Activated naive CD4-positive, alpha-beta T cell (primary cell): ENCODE measurements at places on chromosomes 1 and 21.

DNA sequence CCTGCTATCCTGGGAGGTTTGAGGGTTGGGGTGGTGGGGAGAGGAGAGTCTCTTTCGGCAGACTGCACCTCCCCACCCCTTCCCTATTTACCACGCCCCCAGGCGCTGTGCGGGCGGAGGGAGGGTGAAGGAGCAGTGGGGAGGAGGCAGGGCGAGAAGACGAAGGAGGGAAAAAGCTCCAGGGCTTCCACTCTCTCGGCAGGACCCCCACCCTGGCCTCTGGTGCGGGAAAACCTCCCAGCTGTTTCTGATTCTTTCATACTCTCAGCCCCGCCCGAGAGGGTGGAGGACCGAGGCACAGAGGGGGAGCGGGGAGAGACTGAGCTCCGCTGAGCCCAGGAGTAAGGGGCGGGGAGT, 866 bp upstream of the WNT2B start:
- DNase-seq, result no peak

DNA sequence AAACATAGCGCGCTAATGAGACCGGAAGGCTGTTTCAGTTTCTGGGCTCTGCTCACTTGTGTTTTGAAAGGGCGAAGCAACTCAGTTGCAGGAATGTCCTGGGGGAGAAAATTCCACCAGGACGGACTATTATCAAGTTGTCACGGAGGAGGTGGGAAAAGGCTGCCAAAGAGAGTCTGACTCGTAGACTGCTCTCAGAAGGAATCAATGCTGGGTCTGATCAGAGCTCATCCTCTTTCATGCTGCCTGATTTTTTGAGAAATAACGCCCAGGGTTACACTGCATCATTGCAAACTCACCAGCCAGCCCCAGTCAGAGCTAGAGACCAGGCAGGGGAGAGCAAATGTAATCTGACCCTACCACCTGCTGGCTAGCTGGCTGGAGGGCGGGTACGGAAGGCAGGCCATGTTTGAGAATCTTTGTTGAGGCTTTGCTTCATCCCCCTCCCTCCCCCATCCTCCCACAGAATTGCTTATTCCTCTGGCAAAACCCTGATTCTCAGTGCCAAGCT, 36.4 kb upstream of the BCL9 start:
- DNase-seq, result no peak

- no peak for DNase-seq
These were observed 101.6 kb downstream of the TLR5 start for GRCh38 chr1:223041481-223041880.

- no peak for DNase-seq
These were observed 9.4 kb downstream of the PIGP start for GRCh38 chr21:37063433-37063832.

GRCh38 chr1:10401281-10401680, 2.4 kb downstream of the PGD start:
- DNase-seq, result no peak

DNA sequence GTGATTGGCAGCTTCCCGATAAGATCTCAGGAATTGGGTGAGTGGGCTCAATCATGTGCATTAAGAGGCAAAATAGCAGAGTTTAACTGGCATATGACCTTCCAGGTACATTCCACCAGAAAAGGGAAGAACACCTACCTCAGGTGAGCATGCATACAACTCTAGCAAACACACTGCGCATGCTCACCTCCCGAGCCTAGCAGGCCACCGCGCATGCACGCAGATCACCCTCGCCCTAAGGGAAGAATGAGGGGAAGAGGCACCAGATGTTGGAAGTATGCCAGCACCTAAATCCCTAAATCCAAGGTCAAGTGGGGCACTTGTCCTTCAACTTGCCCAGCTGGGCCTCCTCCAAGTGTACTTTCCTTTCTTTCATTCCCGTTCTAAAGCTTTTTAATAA, 23.6 kb upstream of the CBR3 start:
- no peak for DNase-seq

GRCh38 chr1:30275926-30276764, 447.2 kb downstream of the MATN1 start:
- no peak for DNase-seq

GRCh38 chr1:225943582-225943981, 2.6 kb upstream of the LEFTY2 start:
- no peak for DNase-seq

DNA sequence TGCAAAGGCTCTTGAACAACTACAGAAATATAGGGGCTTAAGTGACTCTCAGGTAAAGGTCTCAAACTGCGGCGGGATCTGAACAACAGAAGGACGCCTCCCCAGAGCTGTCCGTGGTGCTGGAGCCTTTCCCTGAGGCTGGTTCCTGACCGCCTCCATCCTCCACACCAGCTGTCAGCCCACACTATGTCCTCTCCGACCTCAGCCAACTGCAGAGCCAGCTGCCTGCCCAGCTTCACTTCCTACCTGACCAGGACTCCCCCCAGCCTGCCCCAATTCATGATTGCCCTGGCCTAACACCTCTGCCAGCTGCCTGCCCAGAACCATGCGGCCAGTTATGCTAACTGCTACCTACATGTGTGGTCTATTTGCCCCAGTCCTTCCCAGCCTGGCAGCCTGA, 63.6 kb upstream of the ZC3H12A start:
- DNase-seq, result no peak

GRCh38 chr1:102593276-102593675, 515.0 kb downstream of the COL11A1 start:
- DNase-seq, result no peak

DNA sequence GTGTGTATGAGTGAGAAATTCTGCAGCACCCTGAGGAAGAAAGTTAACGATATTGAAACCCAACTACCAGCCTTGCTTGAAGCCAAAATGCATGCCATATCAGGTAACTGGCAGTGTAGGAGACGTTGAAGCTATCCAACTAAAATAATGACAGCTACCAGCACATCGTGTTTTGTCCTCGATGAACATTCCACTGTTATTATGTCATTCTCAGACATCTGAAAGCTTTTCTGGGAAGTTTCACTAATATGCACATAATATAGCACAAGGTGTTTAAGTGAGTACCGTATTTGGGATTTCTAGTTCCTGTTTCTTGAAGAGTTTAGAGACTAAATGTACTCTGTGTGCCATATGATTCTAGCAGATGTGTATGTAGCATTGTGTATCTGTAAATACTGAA, 173.5 kb downstream of the DISC1 start:
- DNase-seq, result no peak

GRCh38 chr1:216665406-216665805, 57.8 kb downstream of the ESRRG start:
- no peak for DNase-seq

- DNase-seq, result peak; percentile 40
These were observed 432 bp downstream of the AKT3 start for GRCh38 chr1:243849421-243850201.

- DNase-seq, result no peak
These were observed 155.9 kb downstream of the PLXNA2 start for GRCh38 chr1:208088319-208088718.

DNA sequence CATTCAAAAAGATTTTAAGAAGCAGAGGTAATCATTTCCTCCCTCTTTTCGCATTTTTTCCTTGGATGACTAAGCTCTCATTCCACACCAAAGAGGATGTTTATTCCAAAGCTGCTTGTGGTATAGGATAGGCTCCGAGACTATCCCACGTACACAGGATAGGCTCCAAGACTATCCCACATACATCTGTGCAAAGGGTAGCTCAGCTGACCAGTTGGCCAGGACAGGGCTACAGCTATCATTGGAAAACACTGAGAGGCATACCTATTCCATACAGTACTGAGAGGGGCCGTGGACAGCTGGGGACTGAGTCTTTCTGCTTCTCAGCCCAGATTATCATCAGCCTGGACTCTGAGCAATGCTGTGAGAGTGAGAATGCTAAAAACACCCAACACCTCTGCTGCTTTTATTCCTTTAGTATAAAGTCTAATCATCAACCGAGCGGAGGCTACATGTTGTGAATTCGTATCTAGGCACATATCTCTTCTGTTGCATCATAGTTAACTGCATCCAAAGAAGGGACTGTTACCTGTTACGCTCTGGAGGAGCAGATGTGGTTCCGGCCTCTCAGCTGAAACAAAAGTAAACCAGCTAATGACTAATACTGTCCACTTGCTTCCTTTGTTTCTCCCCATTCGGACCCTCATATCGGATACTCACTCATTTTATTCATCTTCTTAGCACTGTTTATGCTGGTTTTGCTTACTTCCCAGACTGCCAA, 141.0 kb downstream of the TNFSF18 start:
- no peak for DNase-seq

DNA sequence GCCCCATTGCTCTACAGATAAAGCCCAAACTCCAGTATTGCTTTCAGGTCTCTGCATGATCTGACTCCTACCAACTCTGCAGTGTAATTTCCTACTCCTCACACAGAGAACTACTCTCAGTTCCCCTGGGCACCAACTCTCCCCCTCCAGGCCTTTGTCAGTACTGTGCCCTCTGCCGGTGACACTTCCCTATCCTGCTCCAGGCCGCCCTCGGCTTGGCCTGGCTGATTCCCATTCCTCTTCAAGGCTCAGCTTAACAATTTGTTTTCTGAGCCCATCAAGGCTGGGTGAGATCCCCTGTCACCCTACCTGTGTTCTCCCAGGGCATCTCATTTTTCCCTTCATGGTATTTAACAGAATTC, 2.6 kb downstream of the SLAMF8 start:
- no peak for DNase-seq
